ENCODE measurements at places on chromosomes 2 and 18. TPM values are rescaled to one million over a fixed set of nuclear protein-coding genes. Genes with fewer than 3 reads are reported as not detected.

The ARPC2 gene
- total RNA-seq: 213 TPM

The GALNT14 gene
- 5.6 TPM for total RNA-seq

The CFAP210 gene
- not detected for total RNA-seq

The CYP26B1 gene
- 13.8 TPM for total RNA-seq

The CCDC74B gene
- total RNA-seq: 1.0 TPM
